ENCODE measurements at places on chromosomes 7 and 10.

DNA sequence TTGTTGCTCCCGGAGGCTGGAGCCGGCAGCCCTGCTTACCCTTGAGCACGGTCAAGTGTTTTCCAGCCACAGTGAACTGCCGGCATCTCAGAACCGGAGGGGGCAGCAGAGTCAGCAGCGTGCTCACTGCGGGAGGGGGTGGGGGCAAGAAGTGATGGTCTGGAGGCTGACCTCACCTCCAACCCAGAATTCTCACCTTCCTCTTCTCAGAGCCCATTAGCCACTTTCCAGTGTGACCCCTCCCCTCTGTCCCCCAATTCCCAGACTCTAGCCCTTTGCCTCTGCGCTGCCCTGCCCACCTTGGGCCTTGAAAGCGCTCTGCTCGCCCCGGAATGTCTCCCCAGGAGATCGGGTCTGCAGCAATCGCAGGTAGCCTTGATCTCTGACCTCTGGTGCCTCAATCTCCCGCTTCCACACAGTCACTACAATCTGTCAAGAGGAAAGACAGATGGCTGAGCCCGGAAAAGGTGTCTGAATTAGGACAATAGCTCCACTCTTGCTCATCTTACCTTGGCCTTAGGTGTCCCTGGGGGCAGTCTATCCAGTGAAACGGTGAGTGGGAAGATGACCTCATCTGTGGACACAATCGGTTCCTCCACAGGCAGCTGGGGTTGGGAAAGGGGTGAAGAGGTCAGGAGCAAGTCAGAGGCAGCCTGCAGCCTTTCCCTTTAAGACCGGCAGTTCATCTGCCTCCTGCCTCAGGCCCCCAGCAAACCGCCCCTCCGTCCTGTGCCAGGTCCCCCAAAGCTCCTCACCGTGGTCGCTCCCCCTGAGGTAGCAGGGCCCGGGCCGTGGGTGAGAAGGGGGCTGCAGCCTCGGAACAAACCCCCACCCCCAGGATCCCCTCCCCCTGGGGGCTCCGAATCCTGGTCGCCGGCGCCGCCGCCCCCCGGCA, 942 bp downstream of the TRAPPC14 start:
- DNase-seq: no peak

DNA sequence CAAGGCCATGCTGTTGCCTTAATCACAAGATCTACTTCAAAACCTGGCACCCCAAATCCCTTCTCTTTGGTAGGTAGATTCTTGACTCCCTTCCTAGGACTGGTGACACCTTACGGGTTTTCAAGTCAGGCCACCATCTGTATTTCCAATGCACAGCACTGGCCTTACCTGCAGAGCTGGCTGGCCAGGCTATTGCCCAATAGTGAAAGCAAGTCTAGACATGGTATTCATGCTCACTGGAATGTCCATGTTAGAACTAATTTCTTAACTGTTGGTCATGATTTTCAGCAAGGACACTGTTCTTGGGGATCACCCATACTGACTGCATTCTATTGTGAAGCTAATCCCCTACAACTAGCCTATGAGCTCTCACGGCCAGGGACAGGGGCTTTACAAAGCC, 313.1 kb upstream of the RNF32 start:
- no peak for DNase-seq

DNA sequence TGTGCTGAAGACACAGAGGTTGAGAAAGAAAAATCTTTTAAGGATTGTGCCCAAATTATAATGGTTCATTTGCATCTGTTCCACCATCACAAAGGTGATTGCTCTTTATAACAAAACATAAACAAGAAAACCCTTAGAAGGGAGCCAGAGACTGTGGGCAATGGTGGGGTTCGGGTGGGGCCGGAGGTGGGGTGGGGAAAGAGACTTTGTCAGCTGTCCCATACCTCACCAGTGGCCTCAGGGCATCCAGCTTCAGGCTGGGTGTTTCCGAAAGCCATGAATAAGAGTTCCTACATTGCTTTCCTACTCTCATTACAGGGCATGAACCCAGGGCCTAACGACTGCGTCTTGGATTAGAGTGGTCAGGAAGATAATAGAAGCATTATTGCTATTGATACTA, 227.9 kb downstream of the PHTF2 start:
- no peak for DNase-seq

DNA sequence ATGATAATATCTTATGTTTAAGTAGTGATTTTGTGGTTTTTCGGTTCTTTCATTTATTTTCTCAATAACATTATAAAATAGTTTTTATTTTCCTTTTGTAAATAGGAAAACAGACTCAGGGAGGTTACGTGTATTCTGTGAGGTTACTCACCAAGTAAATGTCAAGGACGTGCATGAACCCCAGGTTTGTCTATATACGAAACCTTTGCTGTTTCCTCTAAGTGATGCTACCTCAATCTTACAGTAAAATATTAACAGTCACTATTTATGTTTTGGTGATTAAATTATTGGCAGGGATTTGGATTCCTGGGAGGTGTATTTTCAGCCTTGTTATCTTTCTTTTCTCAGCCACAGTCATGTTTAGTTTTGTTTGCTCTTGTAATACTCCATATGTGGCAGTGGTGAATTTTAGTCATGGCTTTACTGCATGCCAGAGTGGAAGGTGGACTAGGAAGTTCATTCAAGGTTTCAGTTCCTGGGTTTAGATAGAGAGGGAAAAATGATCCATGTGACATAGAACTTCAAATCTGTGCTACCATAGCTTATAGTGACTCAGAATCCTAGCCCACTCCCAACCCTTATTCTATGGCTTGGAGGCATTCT, 139.9 kb downstream of the ARL4A start:
- no peak for DNase-seq

DNA sequence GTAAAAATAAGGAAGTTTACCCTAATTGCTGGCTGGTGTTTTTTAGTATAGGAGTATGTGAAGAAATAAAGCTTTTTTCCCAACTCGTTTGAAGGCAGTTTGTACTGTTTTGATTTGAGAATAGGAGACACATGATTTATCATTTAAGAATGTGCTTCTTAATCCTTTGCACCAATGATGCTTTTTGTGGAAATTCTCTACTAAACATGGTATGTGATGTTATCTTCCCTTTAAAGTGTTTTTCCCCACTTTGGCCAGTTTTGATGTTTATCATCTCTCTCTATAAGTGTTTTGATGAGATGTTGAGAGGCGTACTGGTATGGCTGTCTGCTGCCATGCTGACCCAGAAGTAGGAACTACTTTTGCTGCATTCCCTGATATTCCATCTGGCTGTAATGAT, 85.1 kb downstream of the SUGCT start:
- no peak for DNase-seq

DNA sequence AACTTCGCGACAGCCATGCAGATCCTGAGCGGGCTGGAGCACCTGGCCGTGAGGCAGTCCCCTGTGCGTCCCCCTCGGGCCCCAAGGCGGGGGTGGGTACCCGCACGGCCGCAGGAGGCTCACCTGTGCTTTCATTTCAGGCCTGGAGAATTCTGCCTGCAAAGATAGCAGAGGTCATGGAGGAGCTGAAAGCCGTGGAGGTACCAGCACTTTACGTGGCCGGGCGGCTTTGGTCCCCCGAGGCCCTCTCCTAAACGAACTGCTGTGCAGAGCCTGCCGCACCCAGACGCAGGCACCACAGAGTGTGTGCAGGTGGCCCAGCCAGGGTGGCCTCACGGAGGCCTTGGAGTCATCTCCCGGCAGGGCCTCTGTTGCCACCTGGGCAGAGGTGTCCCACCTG, 11.1 kb upstream of the UTF1 start:
- DNase-seq: no peak

- no peak for DNase-seq
Measured at GRCh38 chr7:133183042-133183794, 69.7 kb upstream of the EXOC4 start.

DNA sequence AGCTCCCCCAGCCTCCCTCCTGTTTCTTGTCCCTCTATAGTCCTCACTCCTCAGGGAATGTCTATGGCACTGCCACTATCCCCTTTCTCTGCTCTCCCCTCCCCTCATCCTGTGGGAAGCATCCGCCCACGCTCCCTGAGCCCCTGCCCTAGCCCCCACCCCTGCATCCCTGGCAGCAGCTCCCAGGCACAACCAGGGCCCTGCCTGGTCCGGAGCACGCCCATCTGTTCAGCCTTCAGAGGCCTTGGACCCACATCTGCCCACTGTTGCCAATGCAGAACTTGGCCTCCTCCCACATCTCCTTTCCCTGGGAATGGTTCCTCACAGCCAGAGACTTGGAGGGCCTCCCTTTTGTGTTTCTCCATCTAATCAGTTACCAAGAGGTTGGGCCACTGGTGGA, 20.4 kb upstream of the TBRG4 start:
- DNase-seq: no peak

- no peak for DNase-seq
Measured at GRCh38 chr10:48249763-48250351, 24.6 kb downstream of the FRMPD2 start.

- DNase-seq: no peak
Measured at GRCh38 chr7:157205438-157205837, 66.7 kb downstream of the UBE3C start.

DNA sequence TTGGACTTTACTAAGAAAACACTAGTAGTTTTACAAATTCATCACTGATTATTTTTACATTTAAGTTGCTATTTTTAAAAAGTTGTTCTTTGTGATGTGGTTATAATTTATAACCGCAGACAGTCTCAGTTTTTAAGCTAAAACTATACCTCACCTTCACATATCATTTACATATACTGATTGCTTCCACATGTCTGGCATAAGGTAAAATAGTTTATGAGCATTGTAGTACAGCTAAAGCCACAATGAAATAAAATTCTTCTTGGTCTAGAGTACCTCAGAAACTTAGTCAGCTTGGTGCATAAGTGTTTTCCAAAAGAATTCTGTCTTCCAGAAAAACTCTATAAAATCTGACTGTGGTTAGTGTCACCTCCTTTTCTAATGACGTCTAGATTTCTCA, 13.0 kb downstream of the SEMA3A start:
- no peak for DNase-seq

DNA sequence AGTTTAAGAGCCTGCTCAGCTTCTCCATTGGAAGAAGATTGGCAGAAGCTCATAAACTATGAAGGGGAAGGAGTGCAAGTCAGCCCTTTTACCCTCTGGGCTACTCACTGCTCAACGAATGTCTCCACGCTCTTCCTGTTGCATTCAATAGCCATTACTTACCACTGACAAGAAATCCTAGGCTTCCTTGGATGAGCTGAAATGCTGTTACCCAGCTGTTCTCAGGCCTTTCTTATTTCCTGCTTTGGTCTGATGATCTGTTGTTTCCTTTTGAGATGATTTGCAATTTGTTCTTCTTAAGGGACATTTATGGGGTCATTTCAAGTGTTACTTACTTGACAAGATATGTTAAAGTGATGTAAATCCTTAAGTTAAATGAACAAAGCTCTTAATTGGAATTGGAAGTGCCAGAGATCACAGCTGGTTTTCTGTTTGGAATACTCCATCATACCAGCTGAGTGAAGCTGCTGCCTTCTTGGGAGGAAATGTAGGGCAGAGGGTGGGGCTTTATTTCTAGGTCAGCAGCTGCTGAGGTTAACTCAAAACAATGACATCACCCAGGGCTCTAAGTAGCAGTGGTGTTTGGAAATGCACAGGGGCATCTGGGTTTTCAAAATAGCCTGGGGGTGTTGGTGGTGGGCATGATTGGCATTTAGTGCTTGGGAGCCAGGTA, 170.0 kb downstream of the PRKCQ start:
- DNase-seq: no peak

GRCh38 chr7:4602905-4603842, 78.9 kb upstream of the FOXK1 start:
- no peak for DNase-seq

- DNase-seq: no peak
Measured at GRCh38 chr10:13349463-13350274, 1.6 kb upstream of the SEPHS1 start.

DNA sequence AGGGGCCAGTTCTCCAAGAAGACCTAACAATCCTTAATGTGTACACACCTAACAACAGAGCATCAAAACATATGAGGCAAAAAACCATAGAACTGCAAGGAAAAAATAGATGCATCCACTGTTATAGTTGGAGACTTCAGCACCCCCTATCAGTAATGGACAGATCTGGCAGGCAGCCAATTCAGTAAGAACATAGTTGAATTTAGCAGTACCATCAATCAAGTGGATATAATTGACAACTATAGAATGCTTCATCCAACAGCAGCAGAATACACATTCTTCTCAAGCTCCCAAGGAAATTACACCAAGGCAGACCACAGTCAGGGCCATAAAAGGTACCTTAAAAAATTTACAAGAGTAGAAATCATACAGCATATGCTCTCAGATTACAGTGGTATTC, 42.2 kb downstream of the POLL start:
- DNase-seq: no peak

DNA sequence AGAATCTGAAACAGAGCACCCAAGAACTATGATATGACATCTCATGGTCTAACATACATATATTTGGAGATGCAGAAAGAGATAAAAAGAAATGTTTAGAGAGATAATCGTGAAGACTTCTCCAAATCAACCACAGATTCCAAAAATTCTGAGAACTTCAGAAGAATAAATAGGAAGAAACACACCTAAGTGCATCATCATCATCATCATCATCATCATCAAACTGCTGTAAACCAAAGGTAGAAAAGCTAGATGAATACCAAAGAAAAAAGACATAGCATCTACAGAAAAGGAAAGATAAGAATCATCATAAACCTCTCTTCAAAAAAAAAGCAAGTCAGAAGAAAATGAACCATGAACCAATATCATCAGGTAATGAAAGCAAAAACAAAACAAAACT, 124.2 kb downstream of the PPP1R3A start:
- DNase-seq: no peak

- no peak for DNase-seq
Measured at GRCh38 chr7:123004931-123005330, 9.4 kb upstream of the TAS2R16 start.

DNA sequence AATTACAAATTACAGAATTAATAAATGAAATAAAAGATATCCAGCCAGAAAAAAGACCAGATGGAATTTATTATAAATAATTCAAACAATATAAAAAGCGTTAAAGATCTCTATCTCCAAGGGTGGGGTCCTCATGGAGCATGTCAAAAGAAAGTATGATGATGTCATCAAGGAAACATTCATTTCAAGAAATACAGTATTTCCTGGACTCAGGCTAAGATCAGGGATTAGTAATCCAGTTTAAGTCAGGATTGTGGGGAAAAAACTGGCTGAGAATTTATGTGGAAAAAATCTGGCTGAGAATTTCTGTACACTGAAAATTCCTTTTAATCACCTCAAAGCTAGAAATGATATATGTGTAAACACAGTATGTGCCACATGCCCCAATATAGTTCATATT, 1075.3 kb downstream of the XPNPEP1 start:
- no peak for DNase-seq

DNA sequence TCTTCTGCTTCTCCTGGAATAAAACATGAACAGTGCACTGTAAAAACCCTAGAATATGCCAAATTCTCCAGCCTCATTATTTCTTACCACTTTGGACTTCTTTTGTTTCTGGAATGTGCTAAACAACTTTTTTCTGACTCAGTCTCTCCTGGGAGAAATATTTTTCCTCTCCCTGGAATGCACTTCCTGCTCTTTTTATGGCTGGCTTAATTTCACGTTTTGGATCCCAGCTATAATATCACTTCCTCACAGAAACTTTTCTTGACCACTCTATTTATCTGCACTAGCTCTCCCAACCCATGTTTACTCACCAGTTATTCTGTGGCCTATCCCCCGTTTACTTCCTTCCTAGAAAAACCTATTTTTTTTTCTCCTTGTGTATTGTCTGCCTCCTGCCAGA, 26.7 kb downstream of the ABCB5 start:
- no peak for DNase-seq

GRCh38 chr7:88233828-88234227, 14.0 kb upstream of the SRI start:
- no peak for DNase-seq
